T-helper 22 cell (primary cell): ENCODE measurements at places on chromosomes 7 and 10.

GRCh38 chr10:19979628-19980027, 163.4 kb downstream of the PLXDC2 start:
- DNase-seq, result no peak

- DNase-seq, result no peak
These were observed 5.9 kb upstream of the MAPK8 start for GRCh38 chr10:48300556-48300955.

- no peak for DNase-seq
These were observed 110.0 kb downstream of the EMX2 start for GRCh38 chr10:117652228-117653169.

- DNase-seq, result no peak
These were observed 365.3 kb downstream of the PARD3 start for GRCh38 chr10:34449836-34450235.

DNA sequence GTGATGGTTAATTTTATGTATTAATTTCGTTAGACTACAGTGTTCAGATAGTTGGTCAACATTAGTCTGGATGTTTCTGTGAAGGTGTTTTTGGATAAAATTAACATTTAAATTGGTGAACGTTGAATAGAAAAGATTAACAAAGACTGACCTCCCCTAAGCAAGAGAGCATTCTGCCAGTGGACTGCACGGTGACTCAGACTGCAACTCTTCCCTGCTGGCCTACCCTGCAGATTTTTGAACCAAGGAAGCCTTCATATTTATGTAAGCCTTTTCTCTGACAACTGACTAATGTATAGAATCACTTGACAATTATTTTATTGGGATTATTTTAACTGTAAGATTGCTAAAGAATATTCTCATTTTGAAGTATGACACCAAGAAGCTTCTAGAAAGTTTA, 7.9 kb upstream of the ZNF248 start:
- no peak for DNase-seq

DNA sequence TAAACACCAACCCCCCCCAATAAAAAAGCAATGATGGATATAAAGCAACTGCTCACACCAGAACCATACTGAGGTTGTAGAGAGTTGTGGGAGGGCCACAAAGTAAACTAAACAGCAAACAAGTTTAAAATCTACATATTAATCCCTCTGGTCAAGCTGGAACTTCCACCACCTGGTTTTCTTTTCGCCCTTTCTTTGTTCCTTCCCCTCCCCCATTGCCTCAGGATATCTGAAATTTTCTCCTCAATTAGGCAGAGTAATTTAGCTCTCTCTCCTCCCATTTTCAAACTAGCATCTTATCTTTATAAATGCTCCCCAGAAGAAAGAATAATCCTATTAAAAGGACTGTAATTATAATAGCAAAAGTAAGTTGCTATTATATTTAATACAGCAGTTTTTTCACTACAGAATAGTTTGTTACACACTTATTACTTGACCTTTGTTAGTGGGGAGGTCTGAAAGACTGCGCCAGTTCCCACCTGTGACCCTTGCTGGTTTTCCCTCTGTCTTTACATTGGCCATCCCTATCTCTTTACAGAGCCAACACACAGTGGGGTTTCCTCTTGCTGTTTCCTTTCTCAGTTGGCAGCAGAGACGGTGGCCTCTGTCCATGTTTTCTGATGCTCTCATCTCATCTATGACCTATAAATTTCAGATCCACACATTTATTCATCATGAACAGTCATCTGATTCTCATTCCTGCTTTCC, 235.4 kb downstream of the RNLS start:
- DNase-seq, result no peak
